ENCODE measurements at places on chromosomes 7 and 10.

GRCh38 chr10:84256510-84257342 is 11.9 kb downstream of the RGR start:
- DNase-seq, result peak; percentile 26

GRCh38 chr10:43573250-43574000 is 991 bp downstream of the ZNF239 start:
- DNase-seq, result no peak

GRCh38 chr10:84336406-84337090 is 8.2 kb downstream of the CCSER2 start:
- no peak for DNase-seq

DNA sequence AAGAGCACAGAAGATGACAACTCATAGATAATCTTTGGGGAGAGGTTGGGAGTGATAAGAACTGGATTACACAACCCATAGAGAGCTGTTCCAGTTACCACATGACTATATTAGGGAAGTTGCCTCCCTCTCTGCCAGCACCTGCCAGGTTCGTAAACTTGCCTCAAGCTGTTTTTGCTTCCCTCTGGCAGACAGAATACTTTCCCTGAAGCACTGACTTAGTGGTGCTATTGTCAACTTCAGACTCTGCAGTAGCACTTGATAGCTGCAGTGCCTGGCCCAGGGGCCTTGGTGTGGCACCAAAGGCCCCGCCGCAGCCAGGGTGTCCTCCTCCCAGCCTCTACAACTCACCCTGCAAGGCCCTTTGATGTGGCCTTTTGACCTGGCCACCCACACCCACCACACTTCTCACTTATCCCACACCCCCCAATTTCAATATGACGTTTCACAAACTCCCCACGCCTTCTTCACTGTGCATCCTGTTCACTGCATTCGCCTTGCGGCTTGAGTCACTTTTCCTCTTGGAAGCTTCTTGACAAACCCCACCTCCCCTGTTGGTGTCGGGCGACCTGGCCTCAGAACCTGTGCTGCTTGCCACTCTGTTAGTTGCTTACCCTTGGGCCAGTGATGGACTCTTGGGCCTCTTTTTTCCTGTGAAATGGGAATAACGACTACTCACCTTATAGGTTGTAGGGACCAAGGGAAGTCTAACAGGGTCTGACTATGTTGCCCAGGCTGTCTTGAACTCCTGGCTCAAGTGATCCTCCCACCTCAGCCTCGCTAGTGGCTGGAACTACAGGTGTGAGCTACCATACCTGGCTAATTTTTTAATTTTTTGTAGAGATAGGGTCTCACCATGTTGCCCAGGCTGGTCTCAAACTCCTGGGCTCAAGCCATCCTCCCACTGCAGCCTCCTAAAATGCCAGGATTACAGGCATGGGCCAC is 50.2 kb upstream of the PODXL start:
- DNase-seq, result no peak

DNA sequence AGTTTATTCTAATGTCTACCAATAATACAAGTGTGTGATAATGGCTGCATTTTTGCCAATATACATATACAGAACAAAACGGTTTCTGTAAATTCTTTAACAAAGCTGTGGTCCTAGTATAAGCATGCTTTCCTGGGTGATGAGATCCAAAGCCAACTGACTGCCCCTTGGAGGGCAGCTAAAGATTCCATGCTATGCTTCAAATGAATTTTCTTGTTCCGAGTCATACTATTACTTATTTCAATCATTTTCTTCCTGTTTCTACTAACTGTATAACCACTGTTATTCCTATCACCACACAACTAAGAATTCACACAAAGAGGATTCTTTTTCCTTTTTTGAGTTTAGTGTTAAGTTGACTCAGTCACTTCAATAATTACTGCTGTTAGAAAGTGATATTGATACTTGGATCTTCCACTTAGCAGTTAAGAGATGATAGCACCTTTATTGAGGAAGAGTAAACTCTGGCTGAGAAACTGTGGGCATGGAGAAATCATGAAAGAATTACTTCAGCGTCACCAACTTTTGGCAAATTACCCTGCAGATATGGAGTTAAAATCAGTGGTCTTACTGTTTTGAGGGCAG is 197.5 kb downstream of the ARL4A start:
- DNase-seq, result no peak

GRCh38 chr7:151552352-151553028 is 32.8 kb upstream of the RHEB start:
- DNase-seq, result peak; percentile 90

DNA sequence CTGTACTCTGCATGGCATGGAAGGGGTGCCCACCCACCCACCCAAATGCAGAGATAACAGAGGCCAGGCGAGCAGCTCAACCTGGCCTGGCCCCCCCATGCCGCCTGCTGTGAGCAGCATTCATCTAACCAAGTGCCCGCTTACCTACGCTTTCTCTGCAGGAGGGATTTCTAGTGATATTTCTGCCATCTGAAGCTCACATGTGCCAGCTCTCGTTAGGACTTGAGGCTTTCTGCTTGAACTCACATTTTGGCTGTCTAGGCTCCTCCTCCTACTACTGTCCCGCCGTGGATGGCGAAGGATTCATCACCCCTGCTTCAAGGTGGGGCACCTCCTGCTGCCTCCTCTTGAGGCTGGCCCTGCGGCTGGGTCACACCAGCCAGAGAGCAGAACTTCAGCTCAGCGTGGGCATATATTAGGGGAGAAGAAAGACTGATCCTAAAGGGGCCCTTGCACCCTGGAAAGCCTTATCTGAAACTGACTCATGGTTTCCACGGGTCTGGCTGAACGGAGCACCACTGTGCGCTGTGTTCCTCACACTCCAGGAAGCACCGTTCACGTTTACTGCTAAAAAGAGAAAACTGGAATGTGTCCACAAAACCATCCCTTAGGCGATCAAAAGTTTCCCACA is 45.5 kb downstream of the CTBP2 start:
- DNase-seq, result no peak

- peak; percentile 85 for DNase-seq
These were observed 44.5 kb downstream of the ICA1 start for GRCh38 chr7:8217200-8218068.

DNA sequence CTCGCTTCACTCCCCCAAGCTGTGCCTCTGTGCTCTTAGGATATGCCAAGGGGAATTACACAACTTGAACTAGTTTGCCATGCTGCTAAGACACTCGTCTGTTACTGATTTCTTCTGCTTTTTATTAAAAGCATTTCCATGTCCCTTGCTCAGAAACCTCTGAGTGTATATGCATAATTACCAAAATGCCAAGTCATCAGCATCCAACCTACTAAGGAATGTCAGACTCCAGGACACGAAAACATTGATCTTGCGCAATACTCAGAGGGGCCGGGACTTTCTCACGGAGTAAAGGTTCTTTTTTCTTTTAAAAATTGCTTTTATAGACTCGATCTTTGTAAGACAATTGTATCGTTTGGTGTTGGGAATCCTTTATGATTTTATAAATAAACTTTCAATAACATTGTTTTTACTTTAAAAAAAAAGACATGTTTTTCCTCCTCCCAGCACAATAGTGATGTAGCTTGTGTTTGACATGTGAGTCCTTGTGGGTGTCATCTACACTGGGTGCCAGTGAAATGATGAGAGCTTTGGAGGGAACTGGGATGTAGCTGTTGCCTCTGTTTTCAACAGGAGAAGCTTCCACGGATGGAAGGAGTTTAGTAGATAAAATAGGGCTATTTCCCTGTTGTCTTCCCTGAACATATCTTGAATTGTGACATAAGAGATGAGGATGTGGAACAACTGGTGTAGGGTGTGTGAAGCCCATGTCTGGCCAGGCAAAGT is 43.6 kb downstream of the CNNM1 start:
- no peak for DNase-seq

- DNase-seq, result no peak
These were observed 98.9 kb downstream of the CARD11 start for GRCh38 chr7:2944739-2945138.

DNA sequence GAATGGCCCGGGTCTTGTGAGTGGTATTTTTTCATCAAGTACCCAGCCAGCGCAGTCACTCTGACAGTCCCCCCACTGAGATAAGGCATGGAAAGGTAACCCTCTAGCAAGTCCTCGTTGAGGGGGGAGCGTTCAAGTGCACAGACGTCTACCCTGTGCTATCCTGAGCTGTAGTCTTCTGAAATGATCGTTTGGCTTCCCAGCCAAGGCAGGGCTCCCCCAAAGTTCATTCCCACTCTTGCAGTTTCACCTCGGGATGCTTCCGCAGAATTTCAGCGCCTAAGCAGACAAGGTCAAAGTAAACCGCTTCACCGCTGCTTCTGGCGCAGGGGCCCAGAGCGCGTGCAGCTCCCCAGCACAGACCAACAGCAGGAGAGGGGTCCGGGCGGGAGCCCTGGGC is 1.8 kb downstream of the INSYN2A start:
- DNase-seq, result no peak

DNA sequence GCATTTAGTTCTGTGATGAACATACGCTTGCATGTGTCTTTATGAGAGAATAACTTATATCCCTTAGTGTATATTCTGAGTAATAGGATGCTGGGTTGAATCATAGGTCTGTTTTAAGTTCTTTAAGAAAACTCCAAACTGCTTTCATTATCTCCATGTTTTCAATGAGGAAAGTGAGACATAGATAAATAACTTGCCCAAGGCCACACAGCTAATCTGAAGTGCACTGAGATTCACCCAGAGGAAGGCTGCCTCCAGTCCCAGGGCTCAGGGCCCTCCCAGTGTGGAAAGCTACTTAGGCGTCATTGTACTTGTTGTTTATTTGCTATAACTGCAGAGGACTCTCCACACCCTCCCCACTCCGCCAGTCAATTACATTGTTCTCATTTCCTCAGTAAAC is 126.7 kb downstream of the INHBA start:
- DNase-seq, result no peak

GRCh38 chr10:69007260-69007659 is 18.7 kb downstream of the KIFBP start:
- no peak for DNase-seq

GRCh38 chr10:46544989-46545791 is 11.3 kb downstream of the GPRIN2 start:
- no peak for DNase-seq

DNA sequence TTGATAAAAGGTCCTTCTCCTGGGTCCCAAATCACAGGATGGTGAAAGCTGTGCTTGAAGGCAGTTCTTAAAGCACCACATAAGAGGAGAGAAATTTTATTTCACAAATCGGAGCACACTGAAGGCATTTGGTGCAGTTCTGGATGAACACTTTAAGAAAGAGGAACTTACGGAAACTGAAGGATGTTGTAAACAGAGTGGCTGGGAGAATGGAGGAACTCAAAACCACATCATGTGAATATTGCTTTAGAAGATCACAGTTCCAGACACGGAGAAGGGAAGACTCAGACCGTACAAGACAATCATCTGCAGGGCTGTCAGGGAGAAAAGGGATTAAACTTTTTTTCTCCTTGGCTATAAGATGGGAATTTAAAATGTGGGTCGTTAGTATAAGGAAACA is 9.0 kb upstream of the GPR141 start:
- no peak for DNase-seq

GRCh38 chr7:87451187-87451586 is 24.3 kb downstream of the ABCB4 start:
- DNase-seq, result no peak

DNA sequence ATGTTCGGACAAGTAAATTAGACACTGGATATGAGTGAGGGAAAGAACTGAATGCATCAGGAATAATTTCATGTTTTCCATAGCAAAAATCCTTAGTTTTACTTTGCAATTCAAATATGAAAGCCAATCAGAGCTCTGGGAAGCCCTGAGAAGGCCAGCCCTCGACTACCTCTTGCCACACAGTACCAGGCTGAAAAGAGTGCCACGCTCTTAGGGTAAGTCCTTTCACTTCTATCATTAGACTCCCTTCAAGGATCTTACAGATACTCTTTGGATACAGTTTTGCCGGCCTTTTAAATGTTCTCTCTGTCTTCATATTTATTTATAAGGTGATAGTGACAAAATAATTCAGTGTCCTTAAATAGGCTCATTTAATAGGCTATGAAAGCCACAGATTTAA is 1.9 kb downstream of the COBL start:
- peak; percentile 33 for DNase-seq

DNA sequence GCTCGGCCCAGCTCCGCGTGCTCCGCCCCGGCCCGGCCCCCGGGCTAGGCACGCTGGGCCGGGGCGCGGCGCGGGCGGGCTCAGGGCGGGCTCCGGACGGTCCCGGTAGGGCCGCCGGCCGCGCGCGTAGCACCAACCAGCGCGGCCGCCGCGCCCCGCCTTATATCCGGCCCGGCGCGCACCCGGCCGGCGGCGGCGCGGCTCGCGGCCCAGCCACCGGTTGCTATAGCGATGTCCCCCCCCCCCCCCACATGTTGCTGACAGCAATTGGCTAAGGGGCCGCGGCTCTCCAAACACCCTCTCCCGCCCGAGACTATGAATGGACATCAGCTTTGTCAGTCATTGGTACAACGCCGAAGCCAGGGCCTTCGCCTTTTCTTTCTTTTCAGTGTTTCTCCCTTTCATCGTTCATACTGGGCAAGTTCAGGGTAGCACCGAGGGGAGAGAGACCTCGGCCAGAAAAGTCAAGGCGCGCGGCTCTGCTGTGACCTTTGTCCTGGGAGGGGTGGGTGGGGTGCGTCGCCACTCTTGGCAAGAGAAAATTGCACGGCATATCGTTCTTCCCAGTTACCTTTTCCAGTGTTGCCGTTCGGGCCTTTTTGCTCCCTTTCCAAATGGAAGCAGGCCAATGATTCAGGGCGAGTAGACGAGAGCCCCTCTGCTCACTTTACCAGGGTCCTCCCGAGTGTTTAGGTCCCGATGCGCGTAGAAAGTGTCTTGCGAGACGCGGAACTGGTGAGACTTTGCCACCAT is 354.2 kb downstream of the DNAJB6 start:
- peak; percentile 96 for DNase-seq

DNA sequence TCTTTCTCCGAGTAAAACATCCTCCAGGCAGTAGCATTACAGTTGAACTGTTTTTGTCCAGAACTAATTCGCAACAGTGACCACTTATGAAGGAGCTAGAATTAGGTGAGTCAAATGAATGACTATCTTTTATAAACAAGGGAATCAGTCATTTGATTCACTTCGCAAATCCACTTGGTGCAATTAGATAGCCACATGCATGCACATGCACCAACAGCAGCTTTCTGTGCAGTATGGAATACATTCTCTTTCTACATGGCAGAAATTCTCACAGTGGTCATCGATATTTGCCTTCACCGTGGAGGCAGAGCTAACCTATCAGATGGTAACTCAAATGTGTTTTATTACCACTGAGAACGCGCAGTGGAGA is 118.8 kb downstream of the CDK6 start:
- no peak for DNase-seq

All from NCI-H1092 treated with DMSO at 0.1 percent for 48 hours (cell line).